ENCODE measurements at places on chromosomes 16 and 17. TPM values are rescaled to one million over a fixed set of nuclear protein-coding genes. Genes with fewer than 3 reads are reported as not detected.

DNA sequence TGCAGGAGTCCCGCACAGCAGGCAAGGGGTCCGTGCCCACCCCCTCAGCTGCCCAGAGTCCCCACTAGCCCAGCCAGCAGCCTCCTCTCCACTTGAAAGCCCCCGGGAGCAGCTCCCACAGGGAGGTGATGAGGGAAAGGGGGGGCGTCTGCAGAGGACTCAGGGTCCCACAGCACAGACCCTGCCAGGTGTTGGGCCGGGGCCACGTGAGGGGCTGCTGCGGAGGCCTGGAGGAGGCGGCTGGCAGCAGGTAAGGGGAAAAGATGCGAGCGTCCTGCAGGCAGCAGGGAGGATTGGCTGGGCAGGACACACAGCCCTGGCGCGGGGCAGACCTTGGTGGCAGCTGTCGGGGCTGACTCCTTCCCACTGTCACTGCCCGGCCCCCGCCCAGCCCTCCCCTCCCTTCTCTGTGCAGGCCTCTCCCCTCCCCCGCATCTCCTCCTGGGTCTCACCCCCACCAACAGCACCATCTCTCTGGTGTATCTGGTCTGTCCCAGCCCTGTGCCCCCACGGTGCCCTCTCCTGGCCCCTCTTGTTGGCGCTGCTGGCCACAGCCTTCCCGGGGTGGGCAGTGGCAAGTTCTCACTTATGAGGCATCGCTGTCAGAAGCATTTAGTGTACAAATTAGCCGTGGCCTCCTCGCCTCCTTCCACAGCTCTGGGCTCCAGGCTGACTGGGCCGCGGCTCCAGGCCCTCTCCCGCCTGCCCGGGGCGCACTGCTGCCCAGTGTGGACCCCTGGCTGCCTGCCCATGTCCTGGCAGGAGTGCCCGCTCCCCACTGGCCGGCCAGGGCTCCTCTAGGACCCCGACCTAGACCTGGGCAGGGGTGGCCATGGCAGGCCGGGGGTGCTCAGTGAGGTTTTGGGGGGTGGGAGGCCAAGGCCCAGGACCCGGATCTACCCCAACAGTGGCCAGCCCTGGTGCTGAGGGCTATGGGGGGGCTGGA lies 4.4 kb upstream of the PRR35 start:
- H3K4me1 ChIP-seq: peaks cover 3% of the 10 kb centered on the region
- H3K27me3 ChIP-seq: peaks cover 9% of the 10 kb centered on the region
- no peak overlapping the region for H3K27ac ChIP-seq
- no peak for DNase-seq

DNA sequence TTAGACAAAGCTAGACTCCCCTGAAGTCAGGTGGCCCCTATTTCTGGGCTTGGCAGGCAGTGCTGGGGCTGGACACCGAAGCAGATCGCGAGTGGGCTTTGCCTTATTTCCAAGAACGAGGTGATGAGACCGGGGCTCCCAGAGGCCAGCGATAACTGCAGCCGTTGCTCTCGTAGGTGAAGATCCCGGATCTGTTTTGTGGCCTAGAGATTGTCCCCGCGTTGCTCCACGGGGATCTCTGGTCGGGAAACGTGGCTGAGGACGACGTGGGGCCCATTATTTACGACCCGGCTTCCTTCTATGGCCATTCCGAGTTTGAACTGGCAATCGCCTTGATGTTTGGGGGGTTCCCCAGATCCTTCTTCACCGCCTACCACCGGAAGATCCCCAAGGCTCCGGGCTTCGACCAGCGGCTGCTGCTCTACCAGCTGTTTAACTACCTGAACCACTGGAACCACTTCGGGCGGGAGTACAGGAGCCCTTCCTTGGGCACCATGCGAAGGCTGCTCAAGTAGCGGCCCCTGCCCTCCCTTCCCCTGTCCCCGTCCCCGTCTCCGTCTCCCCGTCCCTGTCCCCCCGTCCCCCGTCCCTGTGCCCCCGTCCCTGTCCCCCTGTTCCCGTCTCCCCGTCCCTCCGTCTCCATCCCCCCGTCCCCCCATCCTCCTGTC lies 1.5 kb upstream of the TBCD start:
- H3K4me3 ChIP-seq: peak overlapping the region; percentile 78
- no peak for DNase-seq
- H3K36me3 ChIP-seq: peaks cover 11% of the 10 kb centered on the region
- H3K27ac ChIP-seq: peak overlapping the region; percentile 66

DNA sequence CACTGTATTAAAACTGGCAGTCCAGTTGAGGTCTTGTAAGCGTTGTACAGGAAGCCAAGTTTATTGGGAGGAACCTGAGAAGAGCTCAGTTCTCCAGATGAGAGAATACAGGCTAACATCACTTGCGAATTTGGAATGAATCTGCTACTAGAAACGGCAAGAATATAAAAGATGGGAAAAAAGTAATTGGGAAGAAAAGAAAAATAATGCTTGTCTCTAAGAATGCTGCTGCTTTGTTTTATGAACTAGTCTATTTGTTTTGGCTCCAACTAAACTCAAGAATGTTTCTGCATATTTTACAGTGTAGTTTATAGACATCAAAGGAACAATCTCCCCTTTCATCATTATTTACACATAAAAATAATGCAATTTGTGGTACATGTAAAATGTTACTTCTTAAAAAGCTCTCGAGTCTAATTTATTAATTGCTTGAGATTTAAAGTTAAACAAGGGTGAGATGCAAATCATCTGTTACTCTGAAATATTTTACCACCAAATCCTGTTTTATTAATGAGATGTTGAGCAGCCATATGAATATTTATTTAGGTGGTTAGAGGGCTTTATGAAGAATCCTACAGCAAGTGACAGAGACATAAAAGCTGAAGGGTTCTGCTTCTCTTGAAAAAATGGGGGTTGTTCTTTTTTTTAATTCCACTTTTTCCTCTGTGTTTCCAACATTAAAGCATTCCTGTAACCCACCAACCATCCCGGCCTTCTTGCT lies 162.1 kb upstream of the AXIN2 start:
- no peaks in the 10 kb centered on the region for H3K36me3 ChIP-seq
- no peak overlapping the region for H3K4me3 ChIP-seq
- no peaks in the 10 kb centered on the region for H3K27me3 ChIP-seq
- peaks cover 19% of the 10 kb centered on the region for H3K4me1 ChIP-seq
- no peak for DNase-seq

DNA sequence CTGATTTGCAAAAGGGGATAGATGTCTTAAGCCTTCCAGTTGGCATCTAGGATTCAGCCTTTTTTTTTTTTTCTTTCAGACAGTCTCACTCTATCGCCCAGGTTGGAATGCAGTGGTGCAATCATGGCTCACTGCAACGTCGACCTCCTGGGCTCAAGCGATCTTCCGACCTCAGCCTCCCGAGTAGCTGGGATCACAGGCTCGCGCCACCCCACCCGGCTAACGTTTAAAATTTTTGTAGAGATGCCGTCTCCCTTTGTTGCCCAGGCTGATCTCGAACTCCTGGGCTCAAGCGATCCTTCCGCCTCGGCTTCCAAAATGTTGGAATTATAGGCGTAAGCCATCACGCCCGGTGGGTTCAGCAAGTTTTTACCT lies 571 bp upstream of the CCP110 start:
- H3K4me1 ChIP-seq: peaks cover 36% of the 10 kb centered on the region
- peak overlapping the region; percentile 93 for H3K27ac ChIP-seq
- no peak for DNase-seq
- no peaks in the 10 kb centered on the region for H3K27me3 ChIP-seq
- peak overlapping the region; percentile 53 for H3K4me3 ChIP-seq

The KRT31 gene
- total RNA-seq: not detected
